ENCODE measurements at places on chromosomes 7 and 10.

DNA sequence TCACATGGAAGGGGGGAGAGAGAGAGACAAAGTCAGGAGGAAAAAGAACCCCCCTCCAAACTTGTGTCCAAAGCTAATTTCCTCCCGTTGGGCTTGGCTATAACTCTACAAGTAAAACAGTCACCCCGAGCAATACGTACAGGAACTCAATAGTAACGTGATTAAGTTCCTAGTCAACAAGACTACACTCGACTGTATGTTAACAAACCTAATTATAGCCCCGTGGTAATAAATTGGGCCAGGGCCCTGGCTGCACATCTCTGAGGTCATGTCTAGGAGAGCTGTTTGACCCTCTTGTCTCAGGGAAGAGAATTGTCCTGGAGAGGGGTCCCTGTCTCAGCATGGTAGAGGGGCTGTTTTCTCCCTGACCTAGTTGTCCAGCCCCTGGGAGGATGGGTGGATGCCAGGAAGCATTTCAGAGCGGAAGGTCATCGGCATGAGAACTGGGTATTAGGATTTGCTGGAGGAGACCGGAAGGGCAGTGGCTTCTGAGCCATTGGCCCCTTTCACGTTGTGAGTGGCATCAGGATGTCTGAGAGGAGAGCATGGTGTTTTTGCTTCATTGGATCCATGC, 60.2 kb upstream of the COMTD1 start:
- peak; percentile 67 for DNase-seq

DNA sequence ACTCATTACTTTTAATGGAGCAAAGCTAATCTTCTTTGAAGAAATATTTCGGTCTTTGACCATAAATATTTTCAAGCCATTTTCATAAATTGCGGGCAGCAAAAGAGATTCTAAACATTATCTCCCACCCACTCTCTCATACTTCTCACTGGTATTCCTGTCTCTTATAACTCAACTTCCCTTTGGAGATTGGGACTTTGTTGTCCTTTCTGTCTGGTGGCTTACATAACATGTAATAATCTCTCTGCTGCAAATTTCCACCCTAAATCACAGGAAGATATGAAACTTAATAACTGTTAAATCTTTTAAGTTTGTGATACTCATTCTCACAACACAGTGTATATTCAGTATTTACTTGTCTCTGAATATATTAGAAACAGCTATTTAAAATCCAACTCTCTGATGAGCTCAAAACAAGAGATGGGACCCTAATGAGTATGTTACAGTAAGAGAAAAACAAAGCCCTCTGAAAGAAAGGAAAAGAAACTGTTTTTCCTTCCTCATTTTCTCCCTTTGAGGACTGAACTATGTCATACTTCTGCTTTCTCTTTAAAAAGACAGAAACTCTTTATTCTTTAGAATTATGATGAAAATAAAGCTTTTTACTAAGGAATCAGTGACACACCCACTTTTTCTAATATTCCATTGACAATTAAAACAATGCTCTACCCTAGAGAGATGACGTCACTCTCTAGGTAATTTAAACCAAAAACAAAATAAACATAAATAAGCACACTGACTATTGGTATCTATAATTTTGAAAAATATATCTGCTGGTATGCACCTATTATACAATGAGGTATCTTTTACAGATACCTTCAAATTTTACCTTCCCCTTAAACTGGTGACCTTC, 14.7 kb downstream of the CALCR start:
- no peak for DNase-seq

DNA sequence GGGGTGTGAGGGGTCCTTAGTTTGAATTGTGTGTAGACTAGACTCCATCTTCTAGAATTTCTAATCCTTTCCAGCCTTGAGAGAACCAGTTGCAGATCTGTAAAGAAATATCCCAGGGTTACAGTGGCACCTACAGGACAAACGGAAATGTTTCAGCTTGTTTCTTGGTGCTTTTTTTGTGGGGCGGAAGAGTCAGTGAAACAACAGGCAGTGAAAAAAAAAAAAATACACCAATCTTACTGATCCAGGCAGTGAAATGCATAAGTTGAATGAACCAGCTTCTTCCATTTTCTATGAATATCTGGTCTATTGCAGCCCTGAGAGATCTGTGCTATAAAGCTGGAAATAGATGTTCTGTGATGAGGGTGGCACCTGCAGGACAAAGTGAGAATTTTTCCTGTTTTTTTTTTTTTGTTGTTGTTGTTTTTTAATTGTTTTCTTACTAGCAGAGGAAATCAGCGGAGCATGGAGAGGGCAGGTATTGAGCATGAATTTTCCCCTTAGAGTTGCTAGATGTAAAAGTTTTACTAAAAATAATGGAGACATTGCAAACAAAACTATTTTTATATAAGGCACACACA, 81.9 kb upstream of the DYNC1I1 start:
- DNase-seq: peak; percentile 34

- DNase-seq: no peak
Observed at GRCh38 chr10:114779803-114780576, 41.6 kb upstream of the FHIP2A start.

- DNase-seq: no peak
Observed at GRCh38 chr7:130297628-130298543, 4.9 kb downstream of the CPA4 start.

DNA sequence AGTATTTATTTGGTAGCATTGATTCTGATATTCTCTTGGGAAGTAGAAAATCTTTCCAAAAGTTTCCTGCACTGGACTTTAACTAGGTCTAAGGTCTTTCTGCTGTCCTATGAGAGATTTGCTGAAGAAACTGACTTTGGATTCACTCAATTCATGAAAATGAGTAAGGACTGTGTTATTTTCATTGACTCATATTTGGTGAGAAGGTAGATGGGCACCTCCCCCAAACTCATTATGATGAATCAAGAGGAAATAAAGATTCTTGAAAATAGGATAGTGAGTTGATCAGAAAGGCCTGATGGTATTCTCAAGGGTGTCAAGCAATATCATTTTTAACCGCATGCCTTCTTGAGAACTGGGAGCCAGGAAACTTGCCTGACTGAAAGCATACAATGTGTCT, 110.3 kb downstream of the RNF133 start:
- DNase-seq: no peak

DNA sequence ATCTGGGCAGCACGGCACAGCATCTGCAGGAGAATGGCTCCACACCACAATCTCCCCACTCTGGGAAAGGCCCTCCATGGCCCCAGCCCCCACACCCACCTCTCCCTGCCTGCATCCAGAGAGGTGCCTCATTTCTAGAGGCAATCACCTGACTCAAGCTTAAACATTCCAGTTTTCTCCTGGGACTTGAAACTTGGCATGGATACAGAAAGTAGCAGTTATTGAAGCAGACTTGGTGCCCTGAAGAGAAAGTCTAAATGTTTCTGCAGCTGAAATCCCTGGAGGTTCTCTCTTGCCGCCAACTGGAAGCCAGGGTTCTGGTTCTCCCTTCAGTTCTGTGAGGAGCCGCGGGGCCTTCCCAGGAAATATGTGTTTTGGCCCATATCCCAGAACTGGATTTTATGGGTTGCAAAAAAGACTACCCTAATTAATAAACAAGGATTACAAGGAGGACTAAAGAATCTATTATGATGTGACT, 122.8 kb downstream of the SKIDA1 start:
- no peak for DNase-seq

- DNase-seq: no peak
Observed at GRCh38 chr10:73248259-73248724, 1.2 kb upstream of the DNAJC9 start.

- peak; percentile 11 for DNase-seq
Observed at GRCh38 chr7:18320971-18321567, 174.5 kb upstream of the HDAC9 start.

DNA sequence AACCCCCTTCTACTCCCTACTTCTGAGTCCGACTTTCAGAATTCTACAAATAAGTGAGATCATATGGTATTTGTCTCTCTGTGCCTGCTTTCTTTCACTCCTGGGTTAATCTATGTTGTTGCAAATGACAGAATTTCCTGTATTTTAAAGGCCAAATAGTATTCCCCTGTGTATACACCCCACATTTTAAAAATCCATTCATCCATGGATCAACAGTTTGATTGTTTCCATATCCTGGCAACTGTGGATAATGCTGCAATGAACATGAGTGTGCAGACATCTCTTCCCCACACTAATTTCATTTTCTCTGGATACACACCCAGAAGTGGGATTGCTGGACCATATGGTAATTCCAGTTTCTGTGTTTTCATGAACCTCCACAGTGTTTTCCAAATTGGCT, 225.8 kb upstream of the TCERG1L start:
- no peak for DNase-seq

DNA sequence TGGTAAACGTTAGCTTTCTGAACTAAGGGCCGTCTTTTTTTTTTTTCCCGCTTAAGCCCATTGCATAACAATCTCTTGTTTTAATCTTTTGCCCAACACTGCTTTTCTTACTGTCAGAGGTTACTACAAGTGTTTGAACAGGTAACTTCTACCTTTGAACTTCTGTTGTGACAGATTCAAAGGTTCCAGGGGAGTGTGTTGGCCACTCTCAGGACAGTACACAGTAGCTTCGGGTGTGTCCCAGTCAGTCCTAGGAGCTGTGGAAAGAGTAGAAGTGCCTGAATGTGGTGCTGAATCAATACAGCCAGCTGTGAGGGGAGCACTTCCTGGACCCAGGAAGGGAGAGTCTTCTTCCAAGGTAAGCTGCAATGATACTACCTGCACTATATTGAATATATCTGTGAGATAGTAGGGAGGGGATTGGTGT, at the start of gene ACSL5:
Gene ACSL5, plus strand, starts transcription at position 205 of the 427 bp plus-strand sequence. CDS start 20,831 bp downstream, outside the sequence.
- DNase-seq: no peak

DNA sequence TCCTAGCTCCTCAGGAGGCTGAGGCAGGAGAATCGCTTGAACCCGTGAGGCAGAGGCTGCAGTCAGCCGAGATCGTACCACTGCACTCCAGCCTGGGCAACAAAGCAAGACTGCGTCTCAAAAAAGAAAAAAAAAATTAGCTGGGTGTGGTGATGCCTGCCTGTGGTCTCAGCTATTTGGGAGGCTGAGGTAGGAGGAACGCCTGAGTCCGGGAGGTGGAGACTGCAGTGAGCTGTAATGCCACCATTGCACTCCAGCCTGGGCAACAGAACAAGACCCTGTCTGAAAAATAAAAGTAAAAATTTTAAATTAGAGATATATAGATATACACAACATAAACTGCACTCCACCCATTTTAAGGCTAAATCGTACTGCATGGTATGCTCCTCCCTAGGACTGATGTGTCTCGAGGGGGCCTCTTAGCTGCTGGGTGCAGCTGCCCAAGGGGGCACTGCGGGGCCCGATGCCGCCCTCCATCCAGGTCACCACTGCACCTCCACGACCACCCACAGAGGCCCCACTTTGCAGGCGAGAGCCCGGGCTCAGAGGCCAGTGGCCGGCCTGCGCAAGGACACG, 40.9 kb upstream of the FOXK1 start:
- peak; percentile 9 for DNase-seq

- DNase-seq: no peak
Observed at GRCh38 chr10:89301232-89301631, 614 bp upstream of the IFIT2 start.

DNA sequence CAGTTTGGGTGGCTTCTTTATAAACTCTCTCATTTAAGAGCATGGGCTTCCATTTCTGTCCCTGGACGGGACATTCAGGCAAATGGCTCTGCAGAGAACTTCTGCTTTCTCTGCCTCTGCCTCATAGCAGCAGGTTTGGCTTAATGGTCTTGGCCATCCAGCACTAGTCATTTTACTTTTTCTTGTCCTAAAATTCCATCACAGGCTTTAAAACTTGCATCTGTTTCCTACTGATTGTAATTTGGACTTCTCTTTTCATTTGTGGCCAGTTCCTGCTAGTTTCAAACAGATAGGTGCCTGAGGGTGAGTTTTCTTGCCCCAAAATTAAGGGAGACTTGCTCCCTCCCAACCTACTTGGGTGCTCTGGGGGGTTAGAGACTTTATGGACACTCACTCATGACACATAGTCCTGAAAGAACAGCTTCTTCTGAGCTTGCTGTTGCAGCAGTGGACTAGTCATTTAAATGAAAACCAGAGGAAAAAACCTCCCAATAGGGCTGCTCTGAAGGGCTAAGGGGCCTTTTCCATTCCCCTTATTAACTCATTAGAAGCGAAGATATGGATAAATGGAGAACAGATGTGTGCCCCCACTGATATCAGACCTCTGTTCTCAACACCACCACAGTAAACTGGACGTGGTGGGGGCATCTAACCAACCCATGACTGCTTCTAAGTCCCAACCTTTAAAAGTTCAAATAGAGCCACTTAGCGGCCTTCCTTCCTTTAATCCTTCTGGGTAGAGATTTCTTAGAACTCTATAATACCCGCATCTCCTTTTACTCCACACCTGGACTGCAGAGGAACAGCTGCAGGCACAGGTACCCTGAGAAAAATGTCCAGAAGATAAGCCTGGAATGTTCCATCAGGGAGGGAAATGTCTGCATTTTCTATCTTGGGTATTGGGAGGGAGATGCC, 38.8 kb downstream of the SVOPL start:
- DNase-seq: no peak

DNA sequence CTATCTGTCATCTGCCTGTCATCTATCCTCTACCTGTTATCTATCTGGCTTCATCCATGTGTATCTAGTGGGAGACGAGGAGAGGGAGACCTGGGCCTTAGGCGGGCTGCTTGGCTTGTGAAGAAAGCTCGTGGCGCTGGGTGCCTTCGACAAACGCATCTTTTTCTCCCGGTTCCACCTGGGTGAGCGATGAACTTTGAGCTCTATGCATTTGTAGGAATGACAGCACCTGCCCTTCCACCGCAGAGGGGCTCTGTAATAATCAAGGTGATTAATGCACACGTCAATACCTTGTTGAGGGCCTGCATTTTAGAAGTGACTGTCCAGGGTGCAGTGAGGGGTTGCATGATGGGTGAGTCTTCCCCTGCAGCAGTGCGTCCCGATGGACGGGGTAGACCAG, 2.6 kb upstream of the VIPR2 start:
- DNase-seq: peak; percentile 34

GRCh38 chr10:78065611-78066010, 31.9 kb downstream of the RPS24 start:
- DNase-seq: no peak

- DNase-seq: no peak
Observed at GRCh38 chr10:114902151-114902550, 35.8 kb upstream of the TRUB1 start.

DNA sequence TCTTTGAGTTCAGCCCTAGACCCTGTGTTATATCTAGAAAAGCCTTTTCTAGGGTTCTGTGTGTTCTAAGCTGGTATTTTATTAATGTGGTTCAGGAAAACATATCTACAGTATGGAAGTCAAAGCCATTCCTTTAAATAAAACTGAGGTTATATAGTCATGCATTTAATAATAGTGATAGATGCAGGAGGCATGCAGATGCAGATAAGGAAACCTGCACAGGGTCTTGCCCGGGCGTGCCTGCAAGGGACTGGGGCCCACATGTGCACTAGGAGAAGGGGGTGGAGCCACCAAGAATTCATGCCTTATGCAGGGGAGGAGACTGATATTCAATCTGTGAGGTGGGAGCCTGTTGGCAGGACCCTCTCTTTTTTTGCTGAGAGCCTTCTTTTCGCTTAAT, 171.5 kb downstream of the PRPF18 start:
- no peak for DNase-seq

GRCh38 chr10:30639946-30640786, 10.6 kb upstream of the LYZL2 start:
- peak; percentile 17 for DNase-seq

- DNase-seq: no peak
Observed at GRCh38 chr7:158345731-158346130, 241.9 kb downstream of the PTPRN2 start.

GRCh38 chr10:28812384-28813372, 135.4 kb downstream of the BAMBI start:
- no peak for DNase-seq

All from body of pancreas (tissue), 4 donors.